ENCODE measurements at places on chromosomes 3 and 15.

DNA sequence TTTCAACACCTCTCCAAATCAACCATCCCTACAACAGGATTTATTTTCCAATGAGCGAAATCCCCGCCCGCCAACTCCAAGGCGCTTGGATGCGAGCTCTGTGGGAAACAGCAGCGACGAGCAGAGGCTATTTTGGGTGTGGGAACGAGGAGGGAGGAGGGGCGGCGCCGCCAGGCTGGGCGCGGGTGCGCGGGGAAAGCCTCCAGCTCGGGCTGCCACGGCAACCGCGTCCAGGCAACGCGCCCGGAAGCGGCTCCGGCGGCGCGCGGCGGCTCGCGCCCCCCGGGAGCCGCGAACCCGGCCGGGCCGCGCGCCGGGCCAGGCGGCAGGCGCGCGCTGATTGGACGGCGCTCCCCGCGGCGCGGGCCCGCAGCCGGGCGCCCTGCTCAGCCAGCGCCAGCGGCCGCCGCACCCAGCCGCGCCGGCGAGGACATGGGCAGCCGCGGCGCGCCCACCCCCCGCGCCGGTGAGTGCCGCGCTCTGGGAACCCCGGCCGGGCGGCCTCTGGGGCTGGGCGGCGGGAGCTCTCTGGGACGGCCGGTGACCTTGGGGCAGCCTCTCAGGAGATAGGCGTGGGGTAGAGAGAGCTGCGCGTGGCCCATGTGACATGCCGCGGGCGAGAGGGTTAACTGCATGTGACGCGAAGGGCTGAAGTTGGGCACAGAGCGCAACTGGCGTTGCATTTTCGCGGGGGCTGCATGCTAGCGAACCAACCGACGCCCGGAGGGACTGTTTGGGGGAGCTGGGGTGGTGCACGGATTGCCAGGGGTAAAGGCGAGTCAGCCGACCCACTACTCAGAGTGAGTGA, at the start of gene FAM81A:
Gene FAM81A (plus strand): TSS at position 370 of the 808 bp plus-strand sequence. CDS start 20,441 bp downstream, outside the sequence.
- no peak for DNase-seq

GRCh38 chr15:98842973-98843285, 164.7 kb downstream of the PGPEP1L start:
- DNase-seq: no peak

GRCh38 chr3:167952969-167953368, 142.8 kb downstream of the GOLIM4 start:
- DNase-seq: no peak

GRCh38 chr3:2156244-2156847, 57.7 kb downstream of the CNTN4 start:
- no peak for DNase-seq

DNA sequence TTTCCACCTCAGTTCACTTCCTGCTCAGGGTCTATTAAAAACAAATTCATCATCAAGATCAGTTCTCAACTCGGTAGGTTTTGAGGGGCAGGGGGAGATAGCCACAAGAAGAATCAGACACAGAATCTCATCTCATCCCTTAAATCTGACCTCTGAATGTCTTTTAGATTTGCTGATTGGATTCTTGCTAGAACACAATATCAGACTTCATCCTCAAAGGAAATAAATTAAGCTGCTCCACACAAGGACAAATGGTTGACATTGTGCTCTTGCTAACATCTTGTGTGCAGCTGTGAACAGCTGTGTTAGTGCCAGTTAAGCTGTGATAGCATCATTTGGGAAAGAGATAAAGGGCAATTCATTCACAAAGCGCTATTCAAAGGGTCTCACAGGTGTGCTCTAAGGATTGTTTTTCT, 184.0 kb upstream of the ADAMTS9 start:
- no peak for DNase-seq

GRCh38 chr3:87025661-87026645, 35.0 kb upstream of the VGLL3 start:
- no peak for DNase-seq

DNA sequence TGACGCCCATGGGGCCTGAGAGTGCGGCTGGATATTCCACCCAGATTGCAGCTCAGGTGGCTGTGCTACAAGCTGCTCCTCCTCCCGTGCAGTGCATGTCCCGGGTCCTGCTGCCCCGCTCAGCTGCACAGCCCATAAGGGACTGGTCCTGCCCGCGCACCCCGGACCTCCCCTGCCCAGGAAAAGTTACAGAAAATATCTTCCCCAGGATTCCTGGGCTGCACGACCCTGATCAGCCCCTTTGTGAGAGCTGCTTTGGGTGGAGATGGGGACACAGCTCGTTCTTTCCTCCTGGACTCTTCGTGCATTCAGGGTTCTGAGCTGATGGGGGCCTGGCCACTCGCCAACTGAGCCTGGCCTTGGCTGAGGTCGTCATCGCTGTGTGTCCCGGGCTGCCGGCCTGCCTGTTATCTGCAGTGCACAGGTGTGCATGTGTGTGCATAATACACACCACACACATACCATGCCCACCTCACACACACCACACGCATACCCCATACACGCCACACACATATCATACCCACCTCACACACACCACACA, 28.8 kb downstream of the APBA2 start:
- no peak for DNase-seq

DNA sequence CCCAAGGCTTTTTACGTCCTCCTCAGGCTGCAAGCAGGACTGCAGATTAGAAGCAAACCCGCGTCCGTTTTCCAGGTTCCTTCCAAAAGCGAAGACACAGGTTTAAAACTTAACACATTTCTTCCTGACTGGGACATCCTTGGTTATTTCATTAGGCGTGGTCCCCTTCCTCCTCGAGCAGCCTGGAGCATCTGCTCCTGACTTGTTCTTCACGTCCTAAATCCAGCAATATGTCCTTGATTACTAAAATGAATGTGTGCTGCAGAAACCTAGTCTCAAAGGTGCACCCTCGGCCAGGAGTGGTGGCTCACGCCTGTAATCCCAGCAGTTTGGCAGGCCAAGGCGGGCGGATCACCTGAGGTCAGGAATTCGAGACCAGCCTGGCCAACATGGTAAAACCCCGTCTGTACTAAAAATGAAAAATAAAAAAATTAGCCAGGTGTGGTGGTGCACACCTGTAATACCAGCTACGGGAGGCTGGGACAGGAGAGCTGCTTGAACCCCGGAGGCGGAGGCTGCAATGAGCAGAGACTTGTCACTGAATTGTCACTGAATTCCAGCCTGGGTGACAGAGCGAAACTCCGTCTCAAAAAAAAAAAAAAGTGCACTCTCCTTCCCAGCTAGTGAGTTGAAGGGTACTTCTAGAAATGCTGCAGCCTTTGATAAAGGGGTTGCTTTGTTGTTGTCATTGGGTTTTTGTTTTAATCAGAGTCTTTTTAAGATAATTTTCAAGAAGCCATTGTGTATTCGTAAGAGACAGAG, 842 bp upstream of the LRIG1 start:
- no peak for DNase-seq

GRCh38 chr15:80978685-80979329, 10.8 kb downstream of the MESD start:
- DNase-seq: no peak

GRCh38 chr3:11002371-11002807, 9.8 kb downstream of the SLC6A1 start:
- DNase-seq: no peak

GRCh38 chr3:68648494-68648893, 283.9 kb downstream of the TAFA4 start:
- DNase-seq: no peak

DNA sequence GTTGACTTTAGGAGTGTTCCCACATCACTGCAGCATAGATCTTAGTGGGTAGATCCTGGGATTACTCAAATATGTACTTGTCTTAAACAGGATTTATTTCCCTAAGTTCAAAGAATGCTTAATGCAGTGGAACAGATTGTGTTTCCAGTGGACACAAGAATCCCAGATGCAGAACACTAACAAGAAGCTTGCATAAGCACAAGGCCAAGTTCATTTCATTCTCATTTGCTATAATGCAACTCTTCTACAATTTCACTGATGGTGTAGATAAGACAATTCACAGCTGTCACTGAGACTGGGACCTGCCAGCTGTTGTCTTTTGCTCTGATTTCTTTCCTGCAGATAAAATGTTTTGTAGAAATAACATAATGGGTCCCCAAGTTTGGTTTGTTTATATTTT, 225.6 kb downstream of the NFKBIZ start:
- no peak for DNase-seq

DNA sequence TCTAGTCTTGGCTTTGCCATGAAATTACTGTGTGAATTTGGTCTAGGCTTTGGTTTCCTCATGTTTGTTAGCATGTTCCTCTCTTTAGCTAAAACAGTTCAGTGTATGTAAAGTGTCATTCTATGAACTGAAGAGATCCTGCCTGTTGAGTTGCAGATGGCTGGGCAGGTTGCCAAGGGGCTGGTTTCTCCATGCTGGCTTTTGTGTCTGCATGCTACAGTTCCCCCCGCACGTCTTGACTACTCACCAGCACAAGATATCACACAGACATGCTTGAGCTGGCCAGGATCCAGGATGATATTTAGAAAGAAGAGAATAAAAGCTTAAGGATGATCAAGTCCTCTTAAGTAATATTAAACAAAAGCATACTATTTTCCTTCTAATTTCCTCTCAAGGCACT, 90.2 kb downstream of the CERS3 start:
- no peak for DNase-seq

DNA sequence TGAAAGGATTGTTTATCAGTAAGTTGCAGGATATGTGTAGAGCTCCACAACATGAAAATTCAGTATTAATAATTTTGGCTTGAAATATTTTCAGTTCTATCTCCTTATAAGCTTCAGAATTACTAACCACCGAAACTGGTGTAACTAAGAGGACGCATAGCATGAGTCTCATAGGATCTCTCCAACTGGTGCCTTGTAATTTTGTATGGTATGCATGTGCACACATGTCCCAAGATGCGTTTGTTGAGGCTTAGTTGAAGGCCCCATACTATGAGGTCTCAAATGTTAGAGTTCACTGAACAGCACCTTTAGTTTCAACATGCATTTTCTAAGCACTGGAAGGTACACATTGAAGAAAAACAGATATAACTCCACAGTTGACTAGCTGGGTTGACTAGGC, 195.4 kb downstream of the TP63 start:
- no peak for DNase-seq

Measured in activated CD8-positive, alpha-beta memory T cell treated with anti-CD3 and anti-CD28 coated beads for 1 hour (primary cell).